CD4-positive, alpha-beta T cell treated with Interleukin-17A for 1 hour (primary cell): ENCODE measurements at places on chromosomes 16 and 17.

DNA sequence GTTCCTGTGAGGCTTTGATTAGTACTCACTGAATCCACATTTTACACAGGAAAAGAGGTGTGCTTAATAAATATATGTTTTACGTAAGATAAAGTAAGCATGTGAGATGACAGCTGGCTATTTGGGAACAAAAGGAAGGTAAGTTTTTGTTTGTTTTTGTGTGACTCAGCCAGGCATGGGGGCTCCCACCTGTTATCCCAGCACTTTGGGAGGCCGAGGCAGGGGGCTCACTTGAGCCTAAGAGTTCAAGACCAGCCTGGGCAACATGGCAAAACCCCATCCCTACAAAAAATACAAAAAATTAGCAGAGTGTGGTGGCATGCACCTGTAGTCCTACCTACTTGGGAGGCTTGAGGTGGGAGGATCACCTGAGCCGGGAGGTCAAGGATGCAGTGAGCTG lies 17.9 kb downstream of the GPR142 start:
- no peak for DNase-seq

DNA sequence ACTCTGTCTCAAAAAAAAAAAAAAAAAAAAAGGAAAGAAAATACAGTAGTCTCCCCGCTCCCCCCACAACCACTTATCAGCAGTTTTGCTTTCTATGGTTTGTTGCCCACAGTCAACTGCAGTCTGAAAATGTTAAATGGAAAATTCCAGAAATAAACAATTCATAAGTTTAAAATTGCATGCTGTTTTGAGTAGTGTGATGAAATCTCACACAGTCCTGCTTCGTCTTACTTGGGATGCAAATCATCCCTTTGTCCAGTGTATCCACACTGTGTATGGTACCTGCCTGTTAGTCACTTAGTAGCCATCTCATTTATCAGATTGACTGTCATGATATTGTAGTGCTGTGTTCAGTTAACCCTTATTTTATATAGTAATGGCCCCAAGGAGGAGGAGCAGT lies 41.5 kb downstream of the NF1 start:
- DNase-seq = no peak

DNA sequence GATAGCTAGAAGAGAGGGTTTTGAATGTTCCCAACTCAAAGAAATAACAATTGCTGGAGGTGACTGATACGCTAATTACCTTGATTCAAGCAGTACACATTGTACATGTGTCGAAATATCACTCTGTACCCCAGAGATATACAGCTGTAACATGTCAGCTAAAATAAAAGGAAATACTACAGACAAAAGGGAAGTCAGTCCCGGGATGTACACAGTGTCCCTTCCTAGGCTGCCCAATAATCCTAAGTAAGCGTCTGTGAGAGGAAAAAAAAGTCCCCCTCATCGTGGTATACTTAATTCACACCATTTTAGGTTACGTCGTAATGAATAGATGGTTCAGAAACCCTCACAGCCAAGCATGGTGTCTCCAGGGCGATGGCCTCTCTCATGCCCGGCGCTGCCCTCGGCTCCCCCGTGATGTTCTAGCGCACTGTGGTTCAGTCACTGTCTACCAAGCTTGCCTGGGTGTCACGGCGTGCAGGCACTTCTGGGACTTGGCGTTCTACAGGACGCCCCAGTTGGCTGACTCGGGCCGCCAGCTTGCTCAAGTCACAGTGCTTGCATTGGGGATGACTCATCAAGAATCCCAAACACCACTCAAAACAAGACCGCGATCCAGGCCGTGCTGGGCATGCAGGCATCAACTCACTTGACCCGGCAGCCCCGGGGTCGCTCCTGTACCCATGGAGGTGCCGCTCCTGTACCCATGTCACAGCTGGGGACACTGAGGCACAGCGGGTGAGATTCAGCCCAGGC lies 27.6 kb downstream of the CCDC40 start:
- DNase-seq = no peak

DNA sequence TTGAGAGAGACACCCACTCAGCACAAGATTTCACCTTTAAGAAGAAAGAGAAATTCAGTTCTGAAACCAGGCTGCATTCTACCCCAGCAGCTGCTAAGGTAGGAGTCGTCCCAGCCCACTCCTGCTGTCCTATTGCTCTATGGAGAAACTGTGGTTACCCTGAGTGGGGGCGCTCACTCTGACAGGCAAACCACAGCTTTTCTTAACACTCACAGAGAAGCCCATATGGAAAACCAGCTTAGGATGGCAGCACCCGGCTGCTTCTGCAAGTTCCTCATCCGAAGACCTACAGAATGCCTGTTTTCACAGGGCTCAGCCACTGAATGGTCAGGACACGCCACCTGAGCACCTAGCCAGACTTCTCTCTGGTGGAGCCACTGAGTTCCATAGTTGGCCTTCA lies 7.5 kb downstream of the ATP5PD start:
- DNase-seq = no peak

DNA sequence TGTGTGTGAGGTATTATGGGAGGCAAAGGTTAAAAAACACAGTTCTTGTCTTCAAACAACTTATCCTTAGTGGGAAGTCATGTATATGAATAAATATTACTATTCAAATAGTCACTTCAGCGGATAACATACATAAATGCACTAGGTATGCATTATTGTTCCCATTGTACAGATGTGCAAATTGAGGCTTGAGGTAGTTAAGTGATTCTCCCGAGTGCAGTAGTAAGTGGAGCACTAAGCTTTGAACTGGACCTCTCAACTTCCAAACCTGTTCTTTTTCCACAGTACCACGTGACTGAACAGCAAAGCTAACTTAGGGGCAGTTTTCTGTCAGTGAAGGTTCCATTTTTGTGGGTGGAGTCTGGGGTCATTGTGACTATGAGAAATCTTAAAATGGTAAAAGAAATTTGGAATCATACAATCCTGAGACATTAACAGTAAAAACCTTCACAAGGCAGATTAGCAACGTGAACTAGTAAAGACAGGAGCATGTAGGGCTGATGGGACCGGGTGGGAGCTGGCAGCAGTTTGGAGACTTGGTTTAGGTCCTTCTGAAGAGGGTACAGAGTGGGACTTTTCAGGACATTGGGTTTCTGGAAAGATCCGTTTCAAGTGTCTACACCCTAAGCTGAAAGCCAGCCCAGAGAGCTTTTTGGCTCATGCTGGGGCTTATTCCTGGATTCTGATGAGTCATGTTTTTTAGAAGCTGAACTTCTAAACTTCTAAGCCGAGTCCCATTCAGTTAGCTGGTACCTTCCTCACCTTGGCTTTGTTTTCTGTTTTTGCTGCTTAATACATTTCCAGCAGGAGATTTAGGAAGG lies 204.9 kb downstream of the PRKCA start:
- DNase-seq = no peak

GRCh38 chr17:82322526-82323453 lies 5.4 kb upstream of the CD7 start:
- DNase-seq = no peak

GRCh38 chr17:79915850-79916430 lies 76.7 kb upstream of the CBX4 start:
- DNase-seq = peak; percentile 28

GRCh38 chr17:46033392-46033791 lies 34.3 kb downstream of the STH start:
- no peak for DNase-seq

GRCh38 chr17:29038085-29038795 lies 4.7 kb upstream of the PIPOX start:
- no peak for DNase-seq
